ENCODE measurements at places on chromosomes 13 and 19.
A peak's percentile ranks its signal among the peaks of the same experiment; 100 is the strongest.

- DNase-seq = no peak
These were observed 13.9 kb upstream of the LGALS16 start for GRCh38 chr19:39641773-39642172.

DNA sequence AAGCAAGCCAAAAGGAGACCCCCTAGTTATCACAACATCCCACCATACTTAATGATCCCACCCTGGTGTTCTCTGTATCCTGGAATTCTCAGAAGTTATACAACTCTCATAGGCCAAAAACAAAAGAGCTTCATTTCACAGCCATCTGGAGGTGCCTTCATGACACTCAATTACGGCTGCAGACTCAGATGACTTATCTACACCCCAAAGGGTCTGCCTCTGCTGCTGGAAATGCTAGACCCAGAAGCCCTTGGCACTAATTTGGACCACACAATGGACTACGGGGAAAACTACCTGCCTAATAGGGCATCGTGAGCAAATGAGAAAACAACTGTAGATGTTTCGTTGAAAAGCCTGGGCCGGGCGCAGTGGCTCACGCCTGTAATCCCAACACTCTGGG, 40.2 kb downstream of the BRD4 start:
- DNase-seq = no peak

GRCh38 chr19:49749055-49749716, 13.9 kb downstream of the TSKS start:
- DNase-seq = no peak

- DNase-seq = peak; percentile 65
These were observed 31.5 kb upstream of the ZNF766 start for GRCh38 chr19:52237771-52238400.

GRCh38 chr19:43739439-43740235, 15.1 kb downstream of the SMG9 start:
- DNase-seq = no peak

- DNase-seq = peak; percentile 94
These were observed at the start of gene ZNF431 for GRCh38 chr19:21141787-21142464. ZNF431 (plus strand) TSS chr19:21142040; CDS start chr19:21142184, 144 bp downstream.

GRCh38 chr13:45830121-45830520, 21.4 kb downstream of the SIAH3 start:
- DNase-seq = no peak

GRCh38 chr19:7698583-7698982, 3.3 kb downstream of the FCER2 start:
- DNase-seq = no peak

GRCh38 chr19:5333581-5334365, 6.8 kb downstream of the PTPRS start:
- DNase-seq = no peak

GRCh38 chr13:75512253-75512652, 25.4 kb downstream of the COMMD6 start:
- peak; percentile 17 for DNase-seq

DNA sequence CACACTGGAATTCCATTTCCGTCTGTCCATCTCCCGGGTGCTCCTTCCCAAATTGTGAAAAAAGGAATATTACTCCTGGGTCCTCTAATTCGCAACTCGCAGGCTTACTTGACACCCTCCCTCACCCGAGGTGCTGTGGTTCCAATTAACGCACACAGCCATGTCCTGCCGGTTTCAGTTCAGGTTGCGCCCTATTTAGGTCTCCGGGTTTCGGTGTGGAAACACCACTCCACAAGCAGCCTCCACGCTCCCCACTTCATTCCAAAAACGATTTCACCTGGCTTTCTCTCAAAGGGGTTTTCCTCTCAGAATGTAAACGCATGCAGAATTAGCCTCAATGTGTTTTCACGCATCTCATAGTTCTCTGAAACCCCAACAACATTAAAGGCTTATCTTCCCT, 37.9 kb downstream of the NAXD start:
- no peak for DNase-seq

- no peak for DNase-seq
These were observed 72.9 kb downstream of the TEX29 start for GRCh38 chr13:111393221-111393790.

GRCh38 chr13:71912524-71912923, 45.5 kb upstream of the DACH1 start:
- peak; percentile 23 for DNase-seq

DNA sequence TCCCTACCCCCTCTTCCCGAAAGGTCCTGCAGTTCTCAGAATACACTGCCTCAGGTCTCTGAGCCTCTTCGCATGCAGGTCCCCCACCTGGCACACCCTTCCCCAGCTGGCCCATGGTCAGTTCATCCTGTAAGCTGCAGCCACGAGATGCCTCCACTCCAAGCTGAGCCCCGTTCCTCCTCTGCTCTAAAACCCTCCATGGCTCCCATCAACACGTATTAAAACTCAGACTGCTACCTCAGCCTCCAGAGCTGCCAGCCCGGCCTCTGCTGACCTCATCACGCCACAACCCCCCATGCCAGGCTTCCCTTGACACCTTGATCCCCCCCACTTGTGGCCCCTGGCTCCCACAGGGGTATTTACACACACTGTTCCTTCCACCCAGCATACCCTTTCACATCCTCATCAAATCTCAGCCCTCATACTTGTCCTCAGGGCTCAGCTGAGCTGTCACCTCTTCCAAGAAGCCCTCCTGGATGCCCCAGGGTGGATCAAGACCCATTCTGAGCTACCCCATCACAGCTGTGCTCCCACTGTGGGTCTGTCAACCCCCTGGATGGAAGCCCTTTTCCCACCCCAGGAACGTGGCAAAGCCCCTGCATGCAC, 48.9 kb downstream of the PTPRS start:
- no peak for DNase-seq

DNA sequence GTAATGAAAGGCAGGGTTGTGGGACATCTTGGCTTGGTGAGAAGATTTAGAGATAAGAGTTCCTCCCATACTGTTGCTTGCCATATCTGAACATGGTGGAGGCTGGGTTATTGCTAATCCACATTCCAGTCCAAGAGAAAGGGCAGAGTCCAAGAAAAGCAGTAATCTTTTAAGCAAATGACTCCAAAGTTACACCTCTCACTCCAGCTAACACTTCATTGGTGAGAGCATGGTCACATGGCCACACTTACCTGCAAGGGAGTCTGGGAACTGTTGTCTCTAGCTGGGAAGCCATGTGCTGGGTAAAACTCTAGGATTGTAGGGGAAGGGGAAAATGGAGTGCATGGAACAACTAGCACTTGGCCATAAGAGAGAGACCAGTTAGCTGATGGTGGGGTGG, 5.6 kb downstream of the C19orf81 start:
- no peak for DNase-seq

DNA sequence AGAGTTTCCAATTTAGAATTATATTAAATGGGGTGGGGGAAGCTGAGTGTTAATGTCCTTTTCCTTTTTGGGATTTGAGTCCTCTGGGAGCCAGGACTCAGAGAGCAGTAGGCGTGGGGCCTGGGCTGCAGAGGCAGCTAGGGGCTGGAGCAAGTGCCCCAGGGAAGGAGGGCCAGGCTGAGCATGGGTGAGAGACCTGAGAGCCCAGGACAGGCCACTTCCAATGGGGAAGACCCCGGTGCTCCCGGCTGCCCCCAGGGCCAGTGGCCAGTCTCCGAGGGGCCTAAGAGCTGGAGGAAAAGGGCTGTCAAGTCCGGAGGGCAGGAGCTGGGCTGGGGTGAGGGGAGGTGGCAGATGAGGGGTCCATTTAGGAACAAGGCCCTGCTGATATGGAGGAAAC, 371.5 kb downstream of the ZNF536 start:
- DNase-seq = no peak

DNA sequence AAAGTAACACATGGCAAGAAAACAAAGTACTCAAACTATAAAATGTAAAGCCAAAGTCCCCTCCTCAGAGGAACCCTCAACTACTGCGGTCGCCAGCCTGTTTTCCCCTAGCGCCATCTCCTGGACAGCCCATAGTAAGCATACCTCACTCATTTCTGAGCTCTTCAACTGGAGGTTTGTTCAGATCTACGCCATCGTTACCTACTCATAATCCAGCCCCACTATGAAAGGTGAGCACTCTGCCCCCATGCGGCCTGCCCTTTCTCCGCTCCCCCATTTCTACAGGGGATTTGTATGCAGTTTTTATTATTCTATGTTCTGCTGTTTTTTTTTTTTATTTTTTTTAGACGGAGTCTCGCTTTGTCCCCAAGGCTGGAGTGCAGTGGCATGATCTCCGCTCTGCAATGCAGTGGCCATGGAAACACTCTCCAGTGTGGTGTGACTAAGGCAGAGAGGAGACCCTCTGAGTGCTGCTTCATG, 26.2 kb downstream of the OPA3 start:
- peak; percentile 32 for DNase-seq

DNA sequence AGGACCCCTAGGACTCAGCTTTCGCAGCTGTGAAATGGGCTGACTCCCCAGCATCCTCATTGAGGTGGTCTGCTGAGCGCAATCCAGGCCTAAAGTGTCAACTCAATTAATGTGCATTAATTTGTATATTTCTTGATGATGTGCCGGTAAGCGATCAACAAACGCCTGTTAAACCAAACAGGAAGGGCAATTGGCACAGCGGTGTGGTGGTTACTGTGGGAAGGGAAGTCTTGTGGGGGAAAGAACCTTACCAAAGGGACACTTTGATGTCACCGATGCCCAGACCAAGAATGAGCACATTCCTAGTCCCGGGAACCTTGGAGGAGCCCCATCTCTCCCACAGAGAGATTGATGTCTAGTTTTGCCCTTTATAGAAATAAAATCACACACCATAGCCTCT, 1.6 kb downstream of the JAK3 start:
- no peak for DNase-seq

DNA sequence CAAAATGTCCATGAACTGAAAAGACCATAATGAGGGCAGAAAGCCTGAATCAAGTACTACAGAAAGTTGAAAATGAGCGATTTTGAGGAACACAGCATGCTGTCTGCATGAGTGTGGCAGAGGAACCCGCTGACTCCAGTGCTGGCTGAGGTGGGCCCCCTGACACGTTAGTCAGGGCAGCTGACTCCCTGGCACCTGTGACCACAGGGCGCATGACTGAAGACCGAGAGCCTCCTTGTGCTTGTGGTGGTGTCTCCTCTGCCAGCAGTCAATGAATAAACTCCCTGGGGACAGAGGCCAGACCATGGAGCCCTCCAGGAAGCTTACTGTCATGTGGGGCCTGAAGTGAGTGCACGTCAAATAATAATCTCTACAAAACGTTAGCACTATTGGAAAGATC, 38.4 kb upstream of the VSTM2B start:
- DNase-seq = no peak

- no peak for DNase-seq
These were observed 1559.2 kb downstream of the SLITRK1 start for GRCh38 chr13:82323101-82323500.

DNA sequence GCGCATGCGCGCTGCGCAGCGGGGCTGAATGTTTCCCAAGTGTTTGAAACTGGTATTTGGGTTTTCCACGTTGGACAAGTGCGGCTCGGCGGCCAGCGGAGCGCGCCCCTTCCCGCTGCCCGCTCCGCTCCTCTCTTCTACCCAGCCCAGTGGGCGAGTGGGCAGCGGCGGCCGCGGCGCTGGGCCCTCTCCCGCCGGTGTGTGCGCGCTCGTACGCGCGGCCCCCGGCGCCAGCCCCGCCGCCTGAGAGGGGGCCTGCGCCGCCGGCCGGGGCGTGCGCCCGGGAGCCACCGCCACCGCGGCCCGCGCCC, at the start of gene ING1:
ING1 (plus strand) TSS at position 59 of the 311 bp plus-strand sequence. CDS start 450 bp downstream, outside the sequence.
- no peak for DNase-seq

- DNase-seq = peak; percentile 5
These were observed at the start of gene MYBPC2 for GRCh38 chr19:50432221-50433028. MYBPC2 (plus strand) TSS chr19:50432892; CDS start chr19:50432954, 62 bp downstream.

- no peak for DNase-seq
These were observed 6.8 kb downstream of the ADAT3 start for GRCh38 chr19:1911995-1912394.

- DNase-seq = no peak
These were observed 68.1 kb downstream of the CHST8 start for GRCh38 chr19:33689868-33690267.

GRCh38 chr13:97892717-97893116, 60.8 kb upstream of the IPO5 start:
- peak; percentile 64 for DNase-seq

DNA sequence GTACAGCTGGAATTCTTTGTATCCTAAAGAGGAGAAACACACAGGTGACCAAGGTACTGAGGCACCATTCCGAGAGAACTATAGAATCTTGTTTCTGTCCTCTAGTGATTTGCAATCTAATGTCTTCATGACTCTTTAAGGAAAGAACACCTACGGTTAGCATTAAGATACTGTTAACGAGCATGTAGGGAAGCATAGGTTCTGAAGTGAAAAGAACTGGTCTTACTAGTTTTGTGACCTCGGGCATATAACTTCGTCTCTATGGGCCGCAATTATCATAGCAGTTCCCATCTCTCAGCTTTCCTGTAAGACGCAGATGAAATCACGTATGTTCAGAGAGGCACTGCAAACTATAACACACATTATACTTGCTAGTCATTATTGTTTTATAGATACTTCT, 193.0 kb upstream of the NBEA start:
- no peak for DNase-seq

GRCh38 chr19:2484178-2484937, 8.4 kb downstream of the GADD45B start:
- no peak for DNase-seq

DNA sequence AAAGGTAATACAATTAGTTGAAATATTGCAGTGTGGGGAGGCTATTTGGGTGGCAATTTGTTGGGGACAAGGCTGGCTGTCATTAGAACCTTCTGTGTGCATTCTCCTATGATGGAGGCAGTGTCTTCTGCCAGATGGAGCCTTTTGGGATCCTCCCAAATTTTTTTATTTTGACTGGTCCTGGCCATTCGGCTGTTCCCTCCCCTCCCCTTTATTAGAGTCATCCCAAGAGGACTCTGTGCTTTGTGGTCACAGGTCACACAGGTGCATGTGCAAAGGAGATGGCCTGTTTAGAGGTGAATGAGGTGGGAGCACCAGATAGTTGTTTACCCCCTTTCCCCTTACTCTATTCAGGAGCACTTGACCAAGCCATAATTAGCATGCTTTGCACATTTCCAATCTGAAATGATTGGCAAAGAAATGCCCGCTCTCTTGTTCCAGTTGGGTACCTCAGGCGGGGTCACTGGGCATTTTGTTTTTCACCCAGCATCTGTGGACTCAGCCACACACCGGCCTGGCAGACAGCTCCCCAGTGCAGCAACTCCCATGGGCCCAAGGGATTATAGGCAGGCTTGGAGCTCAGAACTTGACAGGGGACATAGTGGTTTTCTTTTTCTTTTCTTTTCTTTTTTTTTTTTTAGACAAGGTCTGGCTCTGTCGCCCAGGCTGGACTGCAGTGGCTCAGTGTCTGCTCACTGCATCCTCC, 19.8 kb downstream of the GATAD2A start:
- DNase-seq = no peak

DNA sequence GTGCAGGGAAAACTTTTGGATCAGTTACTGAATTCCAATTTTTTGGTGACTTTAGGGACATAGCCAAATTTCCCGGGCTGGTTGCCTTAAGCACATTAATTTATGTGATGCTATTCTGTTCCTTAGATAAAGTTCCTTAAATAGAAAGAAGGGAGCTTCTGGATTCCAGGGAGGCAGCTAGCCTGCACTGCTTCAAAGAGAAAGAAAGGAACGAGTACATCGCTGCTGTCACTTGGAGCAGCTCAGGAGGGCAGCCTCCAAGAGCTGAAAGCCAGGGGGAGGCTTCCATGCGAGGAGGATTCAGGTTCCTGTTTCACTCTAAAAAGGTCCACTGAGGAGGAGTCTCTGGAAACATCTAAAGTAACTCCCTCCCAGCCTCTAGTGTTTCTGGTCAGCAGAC, 55.7 kb downstream of the FAM124A start:
- DNase-seq = no peak

Data from fibroblast of upper back skin (primary cell).